ENCODE measurements at places on chromosomes 5 and 9.
A peak's percentile ranks its signal among the peaks of the same experiment; 100 is the strongest.

- DNase-seq, result no peak
Measured at GRCh38 chr9:115042781-115043509, 75.0 kb downstream of the TNC start.

- DNase-seq, result no peak
Measured at GRCh38 chr5:58245476-58245840, 214.4 kb downstream of the PLK2 start.

DNA sequence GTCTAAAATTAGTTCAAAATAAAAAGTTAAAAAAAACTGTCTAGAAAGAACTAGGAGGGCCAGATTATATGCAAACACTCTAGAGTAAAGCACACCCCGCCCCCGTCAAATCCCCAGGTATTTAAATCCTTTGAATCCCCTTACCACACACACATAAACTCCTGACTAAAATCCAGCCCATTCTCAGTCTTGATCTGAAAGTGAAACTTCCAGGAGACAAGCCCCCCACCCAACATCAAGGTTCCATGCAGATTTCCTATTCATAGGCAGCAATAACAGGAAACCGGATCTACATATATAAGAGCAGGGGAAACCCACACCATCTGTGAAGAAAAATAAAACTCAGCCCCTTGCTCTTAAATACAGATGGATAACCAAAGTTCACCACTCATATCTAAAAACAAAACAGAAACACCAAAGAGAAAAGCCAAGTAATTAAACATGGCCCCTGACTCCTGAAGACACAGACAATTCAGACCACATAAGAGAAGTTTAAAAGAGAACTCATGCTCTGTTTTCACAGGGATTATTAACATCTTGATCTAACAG lies 42.3 kb downstream of the MARCHF3 start:
- DNase-seq, result no peak

- peak; percentile 70 for DNase-seq
Measured at GRCh38 chr9:98146101-98146991, 27.3 kb upstream of the TRIM14 start.

- DNase-seq, result no peak
Measured at GRCh38 chr5:158511454-158511853, 588.3 kb downstream of the EBF1 start.

All from NCI-H510A treated with DMSO at 0.1 percent for 48 hours (cell line).